ENCODE measurements at places on chromosomes 7 and 10.

DNA sequence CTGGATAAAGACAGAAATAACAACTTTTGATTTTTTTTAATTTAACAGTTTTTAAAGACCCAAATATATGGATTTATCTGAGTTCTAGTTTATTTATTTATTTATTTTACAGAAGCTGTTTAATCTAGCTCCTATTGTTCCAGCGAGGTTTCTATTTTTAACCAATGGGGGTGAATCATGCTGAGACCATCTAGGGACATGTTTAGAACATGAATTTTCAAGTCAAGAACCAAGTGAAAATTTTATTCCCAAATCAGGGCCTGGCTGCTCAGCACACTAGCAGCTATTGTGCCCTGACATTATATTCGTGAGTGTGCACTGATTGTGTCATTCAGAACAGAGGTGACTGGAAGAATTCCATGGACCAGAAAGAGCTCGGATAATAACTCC is 24.6 kb upstream of the MPP7 start:
- no peak for DNase-seq

- DNase-seq = no peak
These were observed 1148.5 kb upstream of the CELF2 start for GRCh38 chr10:9869205-9869604.

DNA sequence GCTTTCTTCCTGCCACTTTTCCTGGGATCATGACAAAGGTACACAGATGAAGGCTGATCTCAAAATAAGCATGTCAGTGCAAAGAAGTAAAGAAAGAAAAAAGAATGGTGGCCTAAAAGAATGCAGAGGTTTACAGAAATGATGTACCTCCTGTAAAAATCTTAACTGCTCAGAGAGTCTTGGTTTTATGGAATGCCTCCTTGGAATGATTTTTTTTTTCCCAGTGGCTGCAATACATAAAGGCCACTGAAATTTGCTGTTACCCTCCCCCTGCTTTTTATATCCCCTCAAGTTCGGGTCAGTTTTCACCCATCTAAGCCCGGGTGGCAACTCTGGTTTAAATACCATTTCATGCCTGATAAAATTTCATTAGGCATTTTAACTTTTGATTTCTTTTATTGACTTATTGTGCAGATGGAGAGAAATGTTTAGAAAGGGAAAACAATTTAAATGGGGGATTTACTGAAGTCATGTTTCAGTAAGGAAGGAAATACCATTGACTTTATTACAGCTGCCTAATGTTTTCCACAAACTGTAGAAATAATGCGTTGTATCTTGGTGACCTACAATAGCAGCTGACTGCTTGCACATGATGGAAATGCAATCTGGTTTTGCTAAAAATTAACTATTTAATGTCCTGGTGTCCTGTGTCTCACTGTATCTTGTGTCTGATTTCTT is 102.5 kb downstream of the SAMD9 start:
- DNase-seq = no peak

DNA sequence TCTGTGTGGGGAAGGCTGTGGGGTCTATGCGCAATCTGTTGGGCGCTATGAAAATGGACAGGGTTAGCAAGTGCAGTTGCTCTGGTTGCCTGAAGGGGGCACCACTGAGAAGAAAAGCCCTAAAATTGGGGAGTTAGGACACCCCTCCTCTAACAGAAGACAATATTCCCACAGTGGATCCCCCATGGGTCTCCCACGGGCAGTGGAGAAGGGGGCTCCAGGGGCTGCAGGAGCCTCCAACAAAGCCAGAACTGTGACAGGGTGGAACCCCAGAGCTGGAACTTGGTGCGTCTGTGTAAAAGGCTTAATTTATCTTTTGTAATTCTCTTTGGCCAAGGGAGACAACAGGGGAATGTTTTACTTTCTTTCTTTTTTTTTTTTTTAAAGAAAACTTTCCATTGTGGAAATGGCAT is 12.5 kb upstream of the COL13A1 start:
- peak; percentile 21 for DNase-seq

DNA sequence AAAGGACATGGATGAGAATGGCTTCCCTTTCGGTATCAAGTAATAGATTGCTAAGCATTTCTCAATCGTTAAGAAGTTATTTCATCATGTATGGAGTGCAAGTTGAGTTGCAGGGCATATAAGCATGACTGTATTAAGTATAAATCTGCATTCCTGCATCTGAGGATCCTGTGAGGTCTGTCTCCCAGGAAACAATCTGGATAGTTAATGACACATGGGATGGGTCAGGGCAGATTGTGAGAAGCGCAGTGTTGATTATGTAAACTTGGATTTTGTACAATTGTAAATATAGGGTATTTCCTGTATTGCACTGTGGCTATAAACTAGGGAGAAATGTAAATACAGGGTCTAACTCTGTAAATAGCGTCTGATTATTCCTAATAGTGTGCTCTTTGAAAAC is 102.6 kb downstream of the PLXDC2 start:
- DNase-seq = no peak

Measured in neural crest cell (in vitro differentiated cells).